ENCODE measurements at places on chromosomes 12 and 14. TPM values are rescaled to one million over a fixed set of nuclear protein-coding genes. Genes with fewer than 3 reads are reported as not detected.

Gene GLS2
- 6.6 TPM for total RNA-seq

Gene DDN
- not detected for total RNA-seq

Gene HOXC12
- not detected for total RNA-seq

Gene PRKD1
- 5.0 TPM for total RNA-seq

Gene NKX2-1
- total RNA-seq, result not detected

Gene BCL11B
- total RNA-seq, result 10.2 TPM

Gene NEMP1
- total RNA-seq, result 4.6 TPM

Gene SERPINA10
- not detected for total RNA-seq

Gene MIP
- total RNA-seq, result not detected

Gene NAV3
- 1.9 TPM for total RNA-seq

Gene HELB
- total RNA-seq, result 6.6 TPM

Gene SPTB
- 2.5 TPM for total RNA-seq

Gene HOXC10
- 1.0 TPM for total RNA-seq
